ENCODE measurements at places on chromosomes 7 and 10.

DNA sequence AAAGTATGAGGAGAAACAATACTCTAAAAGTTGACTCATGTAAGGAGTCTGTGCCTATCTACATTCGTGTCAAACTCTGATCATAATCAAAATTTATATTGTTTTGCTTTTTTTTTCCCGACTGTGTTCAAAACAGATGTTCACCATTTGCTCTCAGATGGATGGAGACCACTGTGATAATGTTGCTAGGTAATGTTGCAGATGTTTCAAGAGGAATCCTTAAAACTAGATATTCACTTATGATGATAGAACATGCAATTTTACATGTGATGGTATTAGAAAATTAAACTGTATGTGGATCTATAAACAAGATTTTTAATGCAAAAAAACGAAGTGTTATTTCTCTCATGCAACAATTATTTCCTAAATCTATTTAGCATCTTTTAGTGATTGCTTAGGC is 1080.1 kb downstream of the REEP3 start:
- DNase-seq = no peak

DNA sequence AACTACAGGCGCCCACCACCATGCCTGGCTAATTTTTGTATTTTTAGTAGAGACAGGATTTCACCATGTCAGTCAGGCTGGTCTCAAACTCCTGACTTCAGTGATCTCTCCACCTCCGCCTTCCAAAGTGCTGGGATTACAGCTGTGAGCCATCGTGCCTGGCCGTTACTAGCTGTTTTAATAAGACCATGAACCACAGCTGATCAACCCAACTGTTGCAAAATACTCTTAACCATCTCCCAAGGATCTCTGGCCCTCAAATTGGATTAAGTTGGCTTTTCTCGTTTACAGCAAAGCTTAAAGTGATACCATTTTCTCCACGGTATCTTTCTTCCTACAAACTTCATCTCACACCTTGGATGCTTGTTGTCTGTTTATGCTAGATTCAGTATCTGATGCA is 18.3 kb downstream of the ZFAND2A start:
- DNase-seq = no peak

DNA sequence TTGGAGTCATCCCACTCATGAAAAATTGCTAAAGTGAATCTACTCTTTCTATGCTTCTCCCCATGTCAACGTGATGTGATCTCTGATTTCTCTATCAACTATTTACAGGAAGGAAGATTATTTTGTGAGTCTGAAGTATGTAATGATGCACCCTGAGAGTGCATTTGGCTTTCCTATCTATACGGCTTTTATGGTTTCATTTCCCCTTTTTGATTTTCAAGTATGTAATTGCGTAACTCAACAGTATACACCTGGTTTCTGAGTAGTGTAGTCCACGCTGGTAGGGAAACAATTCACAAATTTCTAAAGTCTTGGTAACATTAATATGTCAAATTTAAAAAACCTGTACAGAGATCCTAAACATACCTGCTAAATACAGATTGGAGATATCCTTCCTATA is 194.7 kb upstream of the SEMA3A start:
- peak; percentile 5 for DNase-seq

DNA sequence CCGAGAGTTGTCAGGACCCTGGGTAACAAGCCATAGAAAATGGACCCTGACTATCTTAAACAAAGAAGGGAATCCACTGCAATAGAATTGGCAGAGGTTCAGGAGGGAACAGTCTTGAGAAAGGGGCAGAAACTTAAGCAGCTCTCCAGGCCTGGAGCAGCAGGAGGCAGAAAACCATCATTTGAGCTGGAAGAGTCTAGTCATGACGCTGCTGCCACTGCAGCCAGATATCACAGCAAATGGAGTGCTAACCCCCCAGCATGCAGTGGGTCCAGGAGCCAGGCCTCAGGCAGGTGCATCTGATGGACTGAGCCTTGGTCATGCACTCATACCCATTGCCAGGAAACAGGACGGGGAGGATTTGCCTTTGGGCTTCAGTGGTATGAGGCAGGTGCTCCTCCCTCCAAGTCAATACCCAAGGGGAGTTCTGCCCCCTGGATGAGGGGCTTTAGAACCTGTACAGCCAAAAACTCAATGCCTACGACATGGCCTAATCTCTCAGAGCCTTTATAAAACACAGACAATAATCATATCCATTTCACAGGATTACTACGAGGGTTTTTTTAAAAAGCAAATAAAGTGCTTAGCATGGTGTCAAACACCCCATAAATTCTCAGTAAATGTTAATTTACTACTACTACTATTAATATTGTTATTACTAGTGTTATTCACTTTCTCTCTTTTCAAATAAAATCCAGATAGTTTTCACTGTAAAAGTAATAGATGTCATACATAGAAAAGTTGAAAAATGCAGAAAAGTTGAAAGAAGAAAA is 30.7 kb downstream of the DUSP5 start:
- DNase-seq = no peak

GRCh38 chr10:96889415-96890171 is 57.5 kb downstream of the LCOR start:
- no peak for DNase-seq

- DNase-seq = no peak
Observed at GRCh38 chr10:69407621-69408301, 9.0 kb downstream of the TACR2 start.

GRCh38 chr10:77110757-77111156 is 526.9 kb downstream of the KCNMA1 start:
- no peak for DNase-seq

DNA sequence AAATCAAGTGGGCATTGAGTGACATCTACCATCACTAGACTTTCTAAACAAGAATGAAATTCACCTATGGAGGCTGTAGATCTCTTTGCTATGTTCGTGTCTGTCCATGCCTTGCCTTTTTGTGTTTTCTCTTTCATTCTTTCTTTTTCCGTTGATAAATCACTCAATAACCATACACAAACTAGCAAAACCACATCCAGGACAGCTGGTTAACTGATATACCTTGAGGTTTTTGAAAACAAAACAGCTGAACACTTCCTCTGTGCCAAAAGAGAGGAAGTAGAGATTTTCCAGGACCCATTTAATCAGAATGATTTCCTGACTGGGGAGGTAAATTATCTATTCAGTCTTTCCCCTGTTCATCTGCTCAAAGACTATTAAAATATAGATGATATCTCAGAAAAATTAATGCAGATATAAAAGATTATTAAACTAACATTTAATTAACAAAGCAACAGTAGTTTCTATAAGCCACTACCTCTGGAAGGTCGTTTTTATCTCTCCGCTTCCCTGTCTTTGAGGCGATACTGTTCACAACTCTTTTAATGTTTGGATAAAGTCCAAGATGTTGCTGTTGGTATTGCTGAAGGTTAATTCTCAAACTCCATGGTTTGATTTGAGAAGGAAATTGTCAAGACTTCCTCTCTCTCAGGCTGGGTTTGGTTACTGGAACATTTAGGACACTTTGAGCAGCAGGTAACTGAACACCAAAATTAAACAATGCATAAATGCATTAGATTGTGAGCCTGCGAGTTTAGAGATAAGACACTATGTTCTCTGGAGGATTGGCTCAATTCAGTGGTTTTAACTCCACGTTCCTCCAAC is 24.4 kb upstream of the C10orf67 start:
- no peak for DNase-seq

DNA sequence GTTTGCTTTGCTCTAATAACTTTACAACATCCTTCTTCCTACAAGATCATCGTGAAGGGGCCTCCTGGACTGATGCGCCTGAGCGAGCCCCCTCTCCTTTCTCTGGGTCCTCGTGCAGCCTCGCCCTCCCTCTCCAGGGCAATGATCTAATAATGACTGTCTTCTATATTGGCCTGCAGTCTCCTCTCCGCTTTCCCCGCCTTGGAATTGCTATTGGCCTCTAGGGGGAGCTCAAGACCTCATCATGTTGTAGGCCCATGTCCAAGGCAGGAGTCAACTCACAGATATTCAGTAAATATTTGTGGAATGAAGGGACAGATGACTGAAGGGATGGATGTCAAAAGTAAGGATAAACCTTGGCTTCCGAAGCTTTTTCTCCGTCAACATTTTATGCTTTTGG is 1180.3 kb downstream of the TYW1 start:
- peak; percentile 12 for DNase-seq

- DNase-seq = no peak
Observed at GRCh38 chr7:37281368-37282092, 167.1 kb downstream of the ELMO1 start.

- no peak for DNase-seq
Observed at GRCh38 chr10:13528875-13529713, at the start of gene BEND7. Gene BEND7 (minus strand): TSS chr10:13529014. CDS start chr10:13528533, 481 bp downstream.

- DNase-seq = no peak
Observed at GRCh38 chr10:114048472-114048871, 4.8 kb downstream of the ADRB1 start.

DNA sequence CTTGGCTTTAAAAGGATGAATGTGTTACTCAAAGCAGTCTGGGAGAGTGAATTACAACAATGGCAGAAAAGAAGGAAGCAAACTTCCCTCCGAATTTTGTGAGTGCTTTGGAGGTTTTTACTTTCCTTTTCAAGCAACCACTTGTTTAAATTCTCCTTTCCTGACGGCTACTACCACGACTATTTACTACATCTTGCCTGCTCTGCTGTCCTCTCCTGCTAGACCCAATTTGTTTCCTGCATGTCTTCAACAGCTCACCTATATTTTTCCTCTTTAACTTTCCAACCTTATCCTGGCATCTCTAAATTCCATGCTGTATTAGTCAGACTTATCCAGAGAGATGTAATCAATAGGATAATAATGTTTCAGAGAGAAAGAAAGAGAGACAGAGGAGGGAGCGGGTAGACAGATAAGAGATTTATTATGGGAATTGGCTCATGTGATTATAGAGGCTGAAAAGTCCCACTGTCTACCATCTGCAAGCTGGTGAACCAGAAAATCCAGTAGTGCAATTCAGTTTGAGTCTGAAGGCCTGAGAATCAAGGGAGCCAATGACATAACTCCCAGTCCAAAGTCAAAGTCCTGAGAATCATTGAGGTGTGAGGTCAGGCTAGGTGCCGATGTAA is 42.8 kb upstream of the SLC13A1 start:
- DNase-seq = no peak

- no peak for DNase-seq
Observed at GRCh38 chr10:102923601-102924000, 5.5 kb downstream of the CNNM2 start.

GRCh38 chr10:99673492-99673891 is 14.2 kb downstream of the ENTPD7 start:
- no peak for DNase-seq

DNA sequence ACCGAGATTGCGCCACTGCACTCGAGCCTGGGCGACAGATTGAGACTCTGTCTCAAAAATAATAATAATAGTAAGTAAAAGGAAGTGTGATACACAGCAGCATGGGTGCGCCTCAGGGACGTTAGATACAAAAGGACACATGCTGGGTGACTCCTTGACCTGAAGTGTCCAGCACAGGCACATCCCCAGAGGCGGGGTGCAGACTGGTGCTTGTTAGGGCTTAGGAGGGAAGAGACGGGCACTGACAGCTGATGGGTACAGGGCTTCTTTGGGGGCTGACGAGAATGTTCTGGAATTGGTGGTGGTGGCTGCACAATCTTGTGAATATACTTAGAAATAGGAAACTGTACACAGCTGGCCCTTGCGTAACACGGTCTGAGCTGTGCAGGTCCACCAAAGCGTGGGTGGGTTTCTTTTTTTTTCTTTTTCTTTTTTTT is 61.8 kb upstream of the DNAJB6 start:
- no peak for DNase-seq

GRCh38 chr10:111277661-111278060 is 200.8 kb downstream of the ADRA2A start:
- no peak for DNase-seq

DNA sequence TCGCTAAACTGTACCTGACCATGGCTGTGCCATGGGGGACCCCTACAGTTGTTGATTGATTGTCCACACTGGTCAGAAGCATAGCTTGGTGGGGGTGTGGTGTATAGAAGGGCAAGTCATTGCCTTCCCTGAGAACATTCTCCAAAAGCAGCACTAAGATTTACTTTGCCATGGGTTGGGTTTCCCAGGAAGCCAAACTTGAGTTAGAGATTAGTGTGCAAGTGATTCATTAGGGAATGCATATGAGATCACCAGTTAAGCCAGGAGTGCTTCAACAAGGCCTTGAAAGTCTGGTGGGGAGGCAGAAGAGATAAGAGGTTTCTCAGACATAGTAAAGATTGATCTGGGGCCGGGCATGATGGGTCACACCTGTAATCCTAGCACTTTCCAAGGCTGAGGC is 21.4 kb upstream of the TPST1 start:
- DNase-seq = no peak

DNA sequence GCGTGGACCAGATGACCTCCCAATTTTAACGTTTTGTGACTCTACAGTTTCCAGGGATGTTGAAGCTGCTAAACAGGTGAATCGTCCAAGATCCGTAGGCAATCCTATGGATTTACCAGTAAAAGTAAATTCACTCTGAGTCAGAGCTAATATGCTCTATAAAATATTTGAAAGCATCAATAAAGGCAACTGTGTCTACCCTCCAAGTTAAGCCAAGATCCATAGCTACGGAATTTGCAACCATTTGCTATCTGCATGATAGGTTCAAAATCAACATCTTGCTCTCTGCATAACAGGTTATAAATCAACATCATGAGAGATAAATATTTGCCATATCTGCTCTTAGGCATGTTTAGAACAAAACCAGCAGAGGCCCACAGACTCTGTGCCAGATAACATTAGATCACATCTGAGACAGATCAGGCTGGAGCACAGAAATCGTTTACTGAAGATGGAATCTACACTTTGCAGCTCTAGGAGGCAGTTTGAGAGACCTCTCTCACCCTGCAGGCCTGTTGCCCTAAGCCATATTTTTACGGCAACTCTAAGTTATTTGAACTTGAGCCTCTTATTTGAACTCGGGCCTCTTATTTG is 80.7 kb upstream of the PDCD4 start:
- DNase-seq = no peak

DNA sequence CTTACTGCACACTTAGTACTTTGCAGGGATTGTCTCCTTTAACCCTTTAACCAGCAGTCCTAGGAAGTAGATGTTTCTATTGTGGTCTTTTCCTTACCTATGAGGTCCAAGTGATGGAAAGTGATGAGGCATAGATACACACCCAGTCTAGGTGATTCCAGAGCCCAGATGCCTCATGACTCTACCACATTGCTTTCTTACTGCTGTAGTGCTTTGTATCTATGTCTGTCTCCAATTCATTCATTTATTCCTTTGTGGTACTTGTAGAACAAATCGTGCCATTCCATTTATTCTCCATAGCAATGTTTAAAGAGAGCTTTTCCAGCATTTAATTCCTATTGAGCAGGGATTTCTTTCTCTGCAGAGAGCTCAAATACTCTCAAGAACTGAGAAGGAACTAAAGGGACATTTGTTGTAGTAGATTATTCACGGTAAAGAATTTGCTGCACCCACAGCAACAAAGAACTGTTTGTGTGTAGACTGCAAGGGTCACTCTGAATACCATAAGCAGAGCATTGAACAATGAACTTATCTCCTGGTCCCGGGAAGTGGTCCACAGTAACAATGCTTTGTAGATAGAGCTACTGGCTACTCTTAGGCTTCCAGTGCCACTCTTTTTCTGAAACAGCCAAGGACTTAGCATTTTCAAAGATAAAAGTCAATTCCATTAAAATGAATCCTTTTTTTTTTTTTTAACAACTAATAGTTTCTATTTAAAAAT is 337.0 kb downstream of the PTEN start:
- no peak for DNase-seq

Data from NCI-H1105 (cell line).